ENCODE measurements at places on chromosomes 5 and 9.

GRCh38 chr5:135423846-135424168 lies 23.3 kb downstream of the DCANP1 start:
- DNase-seq, result no peak

- DNase-seq, result no peak
Measured at GRCh38 chr5:157306692-157307471, 41.0 kb downstream of the CYFIP2 start.

DNA sequence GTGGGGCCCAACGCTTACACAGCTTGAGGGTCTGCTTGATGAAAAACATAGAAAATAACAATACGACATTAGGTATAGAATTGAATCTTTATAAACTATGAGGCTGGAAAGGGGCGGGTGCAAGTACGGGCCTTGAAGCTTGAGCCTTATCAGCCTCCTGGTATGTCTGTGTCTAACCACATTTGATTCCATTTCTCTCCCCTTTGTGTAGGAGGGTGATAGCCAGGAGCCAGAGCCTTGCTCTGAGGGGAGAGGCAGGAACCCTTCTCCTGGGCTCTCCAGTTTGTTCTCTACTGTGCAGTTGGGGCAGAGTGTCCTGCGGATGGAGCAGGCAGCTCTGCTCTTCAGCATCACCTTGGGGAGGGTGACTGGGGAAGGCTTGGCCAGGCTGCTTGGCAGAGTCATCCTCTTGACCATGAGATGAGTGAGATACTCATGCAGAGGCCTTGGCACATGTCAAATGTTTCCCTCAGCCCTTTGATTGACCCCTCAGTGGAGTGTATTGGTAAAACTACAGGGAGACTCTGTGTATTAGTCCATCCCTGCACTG lies 153.5 kb downstream of the SEMA6A start:
- no peak for DNase-seq

DNA sequence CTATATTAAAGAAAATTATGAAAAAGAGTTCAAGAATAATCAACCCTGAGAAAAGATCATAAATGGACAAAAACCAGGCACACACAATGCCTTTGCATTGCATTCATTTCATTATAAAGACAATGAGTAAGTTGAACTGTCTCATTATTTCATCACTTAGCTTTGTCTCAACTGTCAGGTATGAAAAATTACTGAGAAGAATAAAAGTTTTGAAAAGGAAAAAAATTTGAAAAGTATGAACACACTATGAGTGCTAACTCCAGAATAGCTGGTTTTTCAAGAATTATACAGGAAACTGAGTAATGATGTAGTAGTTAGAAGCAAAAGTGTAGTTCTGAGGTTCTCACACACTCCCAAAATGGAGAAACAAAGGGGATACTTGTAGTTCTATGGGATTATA lies 16.3 kb upstream of the ANXA1 start:
- DNase-seq, result no peak

- DNase-seq, result no peak
Measured at GRCh38 chr9:95026148-95026524, 291.4 kb downstream of the FANCC start.

DNA sequence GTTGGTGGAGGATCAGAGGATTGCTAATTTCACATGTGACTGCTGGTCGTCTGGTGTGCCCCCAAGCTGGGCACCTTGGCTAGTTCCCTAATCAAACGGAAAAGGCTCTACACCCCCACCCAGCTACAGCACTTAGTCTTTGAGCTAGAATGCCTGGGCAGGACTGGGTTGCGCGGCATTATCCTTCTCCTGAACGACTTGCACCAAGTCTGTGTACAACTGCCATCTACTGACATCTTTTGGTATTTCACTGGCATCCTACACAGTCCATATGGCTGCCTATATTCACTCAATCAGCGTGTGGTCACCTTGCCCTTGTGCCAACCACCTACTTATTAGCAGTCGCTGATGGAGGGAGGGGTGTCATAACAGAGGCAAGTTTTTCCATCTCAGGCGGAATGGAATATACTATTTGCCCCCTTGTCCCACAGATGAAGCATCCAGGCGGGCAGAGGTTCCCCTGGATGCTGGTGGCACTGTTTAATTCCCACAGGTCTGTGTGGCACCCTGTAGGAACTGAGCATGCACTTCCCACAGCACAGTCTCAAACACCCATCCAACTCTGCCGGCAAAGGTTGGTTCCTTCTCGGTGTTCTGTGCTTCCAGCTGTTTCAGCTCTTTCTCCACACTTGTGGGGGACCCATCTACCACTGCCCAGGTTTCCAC lies 150.1 kb downstream of the OSTF1 start:
- DNase-seq, result peak; percentile 13

DNA sequence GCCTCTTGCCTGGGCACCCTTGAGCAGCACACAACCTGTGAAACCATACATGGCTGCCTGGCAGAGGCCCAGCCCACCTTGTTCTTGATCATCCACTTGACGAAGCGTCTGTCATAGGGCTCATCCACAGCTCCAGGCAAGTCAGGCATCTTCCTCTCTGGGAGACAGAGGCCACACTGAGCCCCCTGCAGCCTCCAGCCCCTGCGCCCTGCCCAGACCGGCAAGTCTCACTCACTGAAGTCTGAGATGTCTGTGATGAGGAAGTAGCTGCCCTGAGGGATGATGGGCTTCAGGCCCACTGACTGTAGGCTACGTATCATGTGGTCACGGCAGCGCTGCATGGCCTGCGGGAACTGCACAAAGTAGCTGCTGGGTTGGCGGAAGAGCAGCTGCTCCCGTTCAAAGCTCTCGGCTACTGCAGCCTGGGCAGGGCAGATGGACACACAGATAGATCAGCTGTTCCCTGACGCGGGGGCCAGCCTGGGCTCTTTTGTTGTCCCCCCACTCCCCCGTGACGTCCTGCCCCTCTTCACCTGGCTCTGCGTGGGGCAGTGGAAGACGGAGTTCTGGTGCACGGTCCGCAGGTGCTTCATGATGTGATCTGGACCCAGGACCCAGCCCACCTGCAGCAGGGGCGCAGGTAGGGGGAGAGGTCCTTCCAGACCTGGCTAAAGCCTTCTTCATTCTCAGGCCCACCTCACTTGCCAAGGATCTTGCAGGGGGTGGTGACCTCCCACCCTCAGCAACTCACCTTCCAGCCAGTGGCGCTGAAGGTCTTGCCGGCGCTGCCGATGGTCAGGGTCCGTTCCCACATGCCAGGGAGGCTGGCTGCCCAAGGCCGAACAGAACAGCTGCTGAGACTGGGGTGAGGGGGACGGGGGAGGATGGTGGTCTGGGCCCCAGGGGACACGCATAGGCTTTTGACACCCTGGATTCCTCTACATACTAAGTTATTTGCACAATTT lies 5.9 kb upstream of the SPOUT1 start:
- DNase-seq, result no peak

GRCh38 chr9:92504881-92505280 lies 22.6 kb upstream of the ASPN start:
- DNase-seq, result no peak

DNA sequence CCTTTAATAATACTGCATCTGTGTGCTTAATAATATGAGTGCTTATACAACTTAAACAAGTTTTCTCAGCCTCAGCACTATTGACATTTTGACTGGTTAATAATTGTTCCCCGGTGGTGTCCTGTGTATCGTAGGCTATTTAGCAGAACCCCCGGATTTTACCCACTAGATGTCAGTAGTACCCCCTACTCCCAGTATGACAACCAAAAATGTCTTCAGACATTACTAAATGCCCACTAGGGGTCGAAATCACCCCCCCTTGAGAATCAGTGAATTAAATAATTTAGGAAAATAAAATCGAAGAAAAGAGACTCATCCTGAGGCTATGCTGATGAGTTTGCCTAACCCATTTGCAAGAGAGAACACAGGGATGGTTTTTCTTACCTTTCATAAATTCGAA lies 166.3 kb downstream of the ATP10B start:
- no peak for DNase-seq

GRCh38 chr9:127493592-127494303 lies 42.4 kb downstream of the LRSAM1 start:
- DNase-seq, result no peak

DNA sequence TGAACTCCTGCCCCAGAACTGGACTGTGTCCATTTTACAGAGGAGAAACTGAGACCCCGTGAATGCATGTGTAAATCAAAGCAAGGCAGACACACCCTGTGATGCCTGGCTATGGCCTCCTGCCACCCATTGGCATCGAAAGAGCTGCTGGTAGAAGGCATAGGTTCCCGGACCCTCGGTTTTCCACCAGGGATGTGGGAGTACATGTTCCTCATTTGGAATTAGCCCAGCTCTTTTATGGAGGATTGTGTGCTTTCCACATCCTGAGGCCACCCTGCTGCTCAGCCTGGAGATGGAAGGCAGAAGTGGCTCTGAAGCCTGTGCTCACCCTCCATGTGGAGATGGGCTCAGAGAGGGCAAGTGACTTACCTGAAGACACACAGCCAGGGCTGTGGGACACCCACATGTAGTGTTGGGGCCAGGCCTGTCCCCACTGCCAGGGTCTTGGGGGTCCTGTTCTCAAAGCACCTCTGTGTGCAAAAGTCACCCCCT lies 2.8 kb downstream of the SUSD3 start:
- DNase-seq, result no peak

DNA sequence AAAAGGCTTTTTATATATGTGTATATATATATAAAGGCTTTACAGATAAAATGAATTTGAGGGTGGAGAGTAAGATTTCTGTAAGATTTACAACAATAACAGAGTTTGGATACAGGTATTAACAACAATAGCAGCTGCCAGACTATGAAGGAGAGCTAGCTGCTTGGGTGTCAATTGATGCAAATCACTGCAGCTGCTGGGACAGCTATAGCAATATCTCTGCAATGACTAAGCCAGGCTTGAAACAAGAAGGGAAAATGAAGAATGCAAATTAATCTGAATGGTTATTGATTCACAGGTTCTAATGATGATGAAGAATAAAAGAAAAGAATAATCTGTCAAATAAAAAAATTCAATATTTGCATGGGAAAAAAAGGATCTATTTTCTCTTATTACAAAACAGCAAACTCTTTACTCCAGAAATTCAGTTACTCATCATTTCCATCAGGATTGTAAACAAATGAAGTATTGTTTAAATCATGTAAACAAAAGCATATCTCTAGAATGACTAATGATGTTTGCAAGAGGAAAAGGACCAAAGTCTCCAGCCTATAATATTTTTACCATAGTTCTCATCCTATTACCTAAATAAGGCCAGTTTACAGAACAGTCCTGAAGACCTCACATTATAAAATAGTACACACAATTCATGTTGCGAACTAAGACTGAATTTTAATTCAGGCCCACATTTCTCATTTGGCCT lies 219.0 kb downstream of the HTR1A start:
- no peak for DNase-seq

GRCh38 chr9:16624744-16625117 lies 245.7 kb downstream of the BNC2 start:
- DNase-seq, result no peak

DNA sequence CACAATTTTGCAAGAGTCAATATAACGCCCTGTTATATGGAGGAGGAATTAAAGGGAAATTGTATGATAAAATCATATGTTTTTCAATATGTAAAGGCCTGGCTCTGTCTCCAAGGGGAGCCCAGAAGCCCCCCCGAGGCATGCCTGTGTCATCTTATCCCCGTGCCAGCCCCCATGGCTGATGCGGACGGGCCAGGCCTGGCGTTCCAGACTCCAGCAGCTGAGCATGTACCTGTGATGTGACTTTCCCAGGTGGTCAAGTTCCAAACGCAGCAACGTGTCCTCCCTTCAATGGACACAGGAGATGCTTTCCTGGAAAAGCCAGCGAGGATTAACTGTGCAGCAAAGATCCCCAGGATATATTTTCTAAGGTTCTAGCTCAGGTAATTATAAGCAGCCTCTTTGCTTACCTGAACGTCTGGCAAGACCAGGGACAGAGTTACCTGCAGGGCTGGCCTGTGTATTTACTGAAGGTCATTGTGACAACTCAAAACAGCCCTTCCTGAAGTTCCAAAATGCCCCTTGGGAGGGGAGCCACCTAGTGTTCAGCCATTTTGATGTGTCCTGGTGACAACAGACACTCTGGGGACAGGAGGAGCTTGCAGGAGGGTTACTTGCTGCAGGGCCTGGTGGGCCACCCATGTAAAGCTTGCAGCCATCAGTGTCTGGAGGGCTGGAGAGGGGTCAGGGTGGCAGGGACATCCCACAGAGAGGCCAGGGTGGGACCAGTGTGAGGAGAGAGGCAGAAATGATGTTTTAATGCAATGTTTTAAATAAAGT lies 53.3 kb upstream of the RNU6ATAC start:
- DNase-seq, result no peak

- no peak for DNase-seq
Measured at GRCh38 chr5:119694284-119694683, 64.9 kb downstream of the FAM170A start.

DNA sequence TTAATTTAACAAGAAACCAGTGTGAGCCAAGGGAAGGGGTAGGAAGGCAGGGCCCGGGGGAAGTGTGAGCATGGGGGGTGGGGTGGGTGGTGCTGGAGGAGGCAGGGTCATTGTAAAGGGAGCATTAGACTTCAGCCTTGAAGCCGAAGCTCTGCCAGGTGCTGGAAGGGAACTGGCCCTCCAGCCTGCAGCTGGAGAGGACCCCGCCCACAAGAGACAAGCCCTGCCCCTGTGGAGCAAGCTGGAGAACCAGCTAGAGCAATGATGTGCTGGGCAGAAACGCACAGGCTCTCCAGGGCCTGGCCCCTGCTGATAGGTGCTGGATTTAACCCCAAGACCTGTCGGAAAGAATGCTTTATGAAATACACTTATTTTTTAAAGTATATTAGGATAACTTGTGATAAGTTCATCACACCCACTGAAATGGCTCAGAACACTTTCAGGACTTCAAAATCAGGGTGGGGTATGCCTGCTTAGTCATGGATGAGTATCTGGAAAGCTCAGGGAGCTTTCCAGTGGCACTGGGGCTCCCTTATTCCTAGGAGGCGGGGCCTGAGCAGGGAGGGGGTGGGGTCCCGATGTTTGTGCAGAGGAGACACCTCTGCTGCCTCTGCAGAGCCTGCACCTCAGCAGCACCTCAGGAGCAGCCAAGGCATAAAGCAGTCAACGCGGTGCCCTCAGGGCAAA lies 27.1 kb downstream of the UBE2QL1 start:
- DNase-seq, result no peak

DNA sequence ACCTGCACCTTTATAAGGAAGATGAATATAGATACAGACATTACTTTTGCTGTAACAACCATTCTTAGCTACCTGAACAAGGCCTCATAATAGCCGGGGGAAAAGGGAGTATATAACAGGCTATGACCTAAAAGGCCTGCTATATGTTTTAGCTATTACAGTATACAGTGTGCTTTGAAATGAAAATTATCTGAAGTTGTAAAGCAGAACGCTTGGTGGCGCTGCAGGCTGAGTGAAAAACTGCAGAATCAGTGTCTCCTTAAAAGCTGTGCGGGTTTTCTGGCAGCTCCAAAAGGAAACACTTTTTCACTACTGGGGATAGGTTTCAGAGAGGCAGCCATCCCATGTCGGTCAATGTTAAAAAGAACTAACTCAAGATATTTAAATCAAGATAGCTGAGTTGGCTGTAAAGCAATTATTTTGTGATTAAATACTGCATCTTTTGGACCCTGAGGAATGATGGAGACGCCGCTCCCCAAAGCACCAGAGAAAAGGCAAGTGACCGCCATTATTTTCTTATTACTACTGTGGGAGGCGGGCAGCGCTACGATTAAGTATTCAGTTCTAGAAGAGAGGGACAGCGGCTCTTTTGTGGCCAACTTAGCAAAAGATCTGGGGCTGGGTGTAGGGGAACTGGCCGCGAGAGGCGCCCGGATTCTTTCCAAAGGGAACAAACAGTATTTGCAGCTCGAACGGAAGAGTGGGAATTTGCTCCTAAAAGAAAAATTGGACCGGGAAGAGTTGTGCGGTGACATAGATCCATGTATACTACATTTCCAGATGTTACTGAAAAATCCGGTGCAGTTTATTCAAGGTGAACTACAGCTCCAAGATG lies 5.9 kb downstream of the PCDHB6 start:
- DNase-seq, result no peak
